KG1 (cell line): ENCODE measurements at places on chromosomes 6 and 20.

DNA sequence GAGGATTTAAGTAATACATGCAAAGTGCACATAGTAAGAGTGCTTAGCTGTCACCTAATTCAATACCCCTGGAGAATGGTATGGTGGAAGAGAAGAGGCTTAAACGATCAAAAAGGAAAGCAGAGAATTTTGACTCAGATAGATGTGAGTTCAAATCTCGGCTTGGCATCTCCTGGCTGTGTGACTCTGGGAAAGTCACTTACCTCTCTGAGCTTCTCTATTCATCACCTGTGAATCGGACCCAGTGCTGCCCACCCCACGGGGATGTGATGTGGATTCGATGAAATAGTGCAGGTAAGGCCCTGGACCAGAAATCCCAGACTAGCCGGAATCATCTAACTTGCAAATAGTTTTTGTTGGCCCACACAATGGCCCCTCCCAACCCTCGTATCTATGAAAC, 1.8 kb upstream of the B4GALT5 start:
- no peak for DNase-seq

- no peak for DNase-seq
These were observed 838 bp downstream of the TNFAIP3 start for GRCh38 chr6:137867685-137868509.

DNA sequence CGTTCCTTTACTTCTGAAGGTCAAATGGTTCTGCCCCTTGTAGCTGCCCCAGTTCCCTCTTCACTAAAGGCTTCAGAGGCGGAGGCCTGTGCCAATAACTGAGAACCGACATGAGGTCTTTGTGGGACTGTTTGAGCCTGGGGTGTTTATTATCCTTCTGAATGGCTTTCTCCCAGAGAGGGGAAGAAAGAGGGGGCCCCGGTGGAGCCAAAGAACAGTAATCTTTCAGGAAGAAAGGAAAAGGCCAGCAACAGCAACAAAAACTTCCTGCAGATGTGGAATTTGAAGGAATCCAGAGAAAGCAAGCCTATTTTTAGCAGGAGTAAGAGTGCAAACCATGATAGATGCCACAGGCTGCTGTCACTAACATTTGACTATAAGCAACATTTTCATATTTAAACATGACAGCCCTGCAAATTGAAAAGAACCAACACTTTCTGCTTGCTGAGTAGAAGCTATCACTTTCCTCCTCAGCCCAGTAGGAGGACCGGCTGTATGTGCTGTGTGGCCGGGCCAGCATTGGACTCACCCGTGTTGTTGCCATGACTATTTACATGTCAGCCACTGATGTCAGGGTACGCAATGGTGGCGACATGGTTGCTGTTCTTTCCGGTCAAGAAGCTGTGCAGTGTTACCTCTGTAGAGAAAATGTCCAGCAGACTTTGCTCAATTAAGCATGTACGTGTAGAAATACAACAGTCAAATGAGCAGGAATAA, 121.3 kb downstream of the SOBP start:
- no peak for DNase-seq

GRCh38 chr6:102333736-102334135, 940.2 kb downstream of the GRIK2 start:
- no peak for DNase-seq

DNA sequence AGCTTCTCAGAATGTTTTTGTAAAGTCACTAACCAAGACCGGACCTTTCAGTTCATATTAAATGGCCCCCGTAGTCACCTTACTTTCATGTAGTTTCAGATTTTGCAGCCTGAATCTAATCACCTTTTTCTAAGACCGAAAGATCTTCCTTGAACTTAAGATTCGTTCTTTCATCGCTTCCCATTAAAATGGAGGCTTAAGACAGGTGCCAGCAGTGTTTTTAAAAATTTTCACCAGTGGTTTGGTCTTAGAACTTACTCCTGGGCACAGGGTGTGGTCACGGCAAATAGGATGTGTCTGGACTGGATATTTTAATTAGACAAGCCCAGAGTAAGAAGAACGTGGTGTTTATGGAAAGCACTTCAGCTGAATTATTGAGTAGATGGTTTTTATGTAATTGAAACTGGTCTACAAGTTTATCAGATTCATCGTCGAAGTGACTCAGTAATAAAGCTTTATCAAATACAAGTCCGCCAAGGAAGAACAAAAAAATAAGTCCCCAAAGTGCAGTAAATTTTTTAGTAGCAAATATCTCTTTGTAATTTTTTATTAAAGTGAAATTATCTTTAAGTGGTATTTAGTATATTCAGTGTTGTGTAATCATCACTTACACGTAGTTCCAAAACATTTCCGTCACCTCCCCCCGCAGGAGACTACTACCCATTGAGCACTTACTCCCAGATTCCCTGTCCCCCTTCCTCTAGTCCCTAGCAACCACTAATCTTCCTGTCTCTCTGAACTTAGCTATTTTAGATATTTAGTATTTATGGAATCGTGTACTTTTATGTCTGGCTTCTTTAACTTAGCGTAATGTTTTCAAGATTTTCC, 868 bp downstream of the SRSF3 start:
- DNase-seq = no peak

GRCh38 chr20:32685541-32686529, 12.1 kb upstream of the C20orf203 start:
- DNase-seq = peak; percentile 87

- DNase-seq = no peak
These were observed 16.6 kb downstream of the DSE start for GRCh38 chr6:116387374-116387773.

DNA sequence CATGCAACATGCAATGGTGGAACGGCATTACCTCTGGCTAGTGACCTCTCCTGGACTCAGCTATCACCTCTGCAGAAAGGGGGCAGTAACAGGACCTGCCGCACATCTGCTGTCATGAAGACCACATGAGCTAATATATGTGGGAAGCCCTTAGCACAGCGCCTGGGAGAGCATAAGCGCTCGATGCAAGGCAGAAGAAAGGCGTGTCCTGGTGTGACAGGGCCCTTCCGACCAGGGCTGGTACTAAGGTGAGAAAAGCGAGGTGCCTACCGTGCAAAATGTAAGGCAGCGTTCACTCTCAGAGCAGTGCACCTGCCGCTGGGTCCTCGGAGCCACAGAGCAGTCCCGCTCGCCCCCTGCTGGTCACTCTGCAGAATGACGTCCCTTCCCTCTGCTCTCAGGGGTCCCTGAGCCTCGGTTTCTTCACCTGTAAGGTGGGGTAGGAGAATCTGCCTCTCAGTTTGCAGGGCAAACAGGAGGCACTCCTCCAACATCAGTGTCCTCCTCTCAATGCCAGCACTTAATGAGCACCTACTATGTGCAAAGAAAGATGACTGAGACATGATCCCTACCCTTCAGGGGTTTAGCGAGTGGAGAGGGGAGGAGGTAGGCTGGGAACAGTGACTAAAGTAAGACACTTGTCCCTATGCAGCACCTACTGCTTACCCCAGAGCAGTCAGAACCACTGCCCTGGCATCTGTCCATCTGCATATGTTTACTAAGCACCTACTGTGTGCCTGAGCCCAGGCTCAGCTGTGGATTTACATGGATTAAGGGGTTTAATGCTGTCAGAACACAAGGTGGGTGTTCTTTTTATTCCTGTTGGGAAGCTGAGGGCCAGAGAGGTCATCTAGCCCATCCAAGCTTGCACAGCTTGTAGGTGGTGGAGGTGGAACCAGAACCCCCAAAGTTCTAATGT, 41.1 kb upstream of the PTGIS start:
- peak; percentile 79 for DNase-seq

DNA sequence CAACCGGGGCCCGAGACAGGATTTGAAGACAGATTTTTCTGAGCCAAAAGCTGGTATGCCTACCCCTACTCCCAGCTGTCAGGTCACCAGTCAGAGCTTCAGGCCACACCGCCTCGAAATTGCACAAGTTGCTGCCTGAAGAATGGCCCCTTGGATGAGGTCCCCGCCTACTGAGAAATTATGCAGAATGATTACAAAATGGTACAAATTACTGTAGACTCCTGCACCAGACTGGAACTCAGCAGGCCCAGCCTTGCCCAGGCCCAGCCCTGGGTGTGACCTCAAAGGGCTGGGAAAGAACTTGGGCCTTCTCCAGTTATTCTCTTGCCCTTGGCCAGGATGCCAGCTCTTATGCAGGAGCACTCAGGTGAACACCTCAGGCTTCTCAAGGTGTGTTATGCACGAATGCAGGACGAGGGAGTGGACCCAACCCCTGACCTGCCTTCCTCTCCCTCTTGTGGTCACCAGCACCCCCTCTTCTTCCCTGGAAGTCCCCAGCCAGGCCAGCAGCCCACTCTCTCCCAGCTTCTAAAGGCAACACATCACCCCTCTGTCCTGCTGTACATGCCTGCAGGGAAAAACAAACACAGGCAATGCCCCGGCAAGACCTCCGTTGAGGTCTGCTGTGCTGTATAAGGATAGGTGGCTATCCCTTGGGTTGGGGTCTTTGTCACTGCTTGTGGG, 88.7 kb upstream of the NAA20 start:
- no peak for DNase-seq

DNA sequence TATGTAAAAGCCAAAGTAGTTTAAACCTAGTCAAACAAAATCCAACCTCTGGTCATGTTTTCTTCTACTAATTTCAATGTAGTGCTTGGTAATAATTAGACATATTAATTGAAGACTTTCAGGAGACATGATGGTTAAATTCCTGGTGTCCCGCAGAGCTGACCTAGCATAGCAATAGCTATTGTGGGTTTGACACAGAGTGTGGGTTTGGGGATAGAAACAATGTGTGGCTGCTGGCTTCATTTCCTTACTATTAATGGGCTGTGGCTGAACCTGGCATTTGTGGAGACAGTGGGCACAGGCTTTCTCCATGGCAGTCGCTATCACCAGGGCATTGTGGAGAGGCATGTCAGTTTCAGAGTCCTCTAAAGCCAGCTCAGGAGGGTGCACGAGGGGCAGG, 54.1 kb upstream of the GGTLC1 start:
- DNase-seq = no peak

GRCh38 chr6:137849181-137849980, 17.7 kb upstream of the TNFAIP3 start:
- no peak for DNase-seq

DNA sequence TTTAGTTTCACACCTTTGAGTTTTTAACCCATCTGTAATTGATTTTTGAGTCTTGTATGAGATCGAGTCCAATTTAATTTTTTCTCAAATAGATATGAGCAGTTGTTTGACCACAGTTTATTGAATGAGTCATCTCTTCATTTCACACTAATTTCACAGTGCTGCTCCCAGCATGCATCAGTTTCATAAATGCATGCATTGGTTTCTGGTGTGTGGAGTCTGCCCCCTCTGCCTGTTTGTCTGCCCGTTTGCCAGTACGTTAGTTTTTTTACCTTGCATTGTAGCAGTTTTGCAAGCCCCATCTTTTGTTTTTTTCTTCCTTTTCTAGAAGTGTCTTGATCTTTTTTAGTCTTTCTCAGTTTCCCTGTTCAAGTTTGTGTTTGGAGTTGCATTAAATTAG, 11.9 kb downstream of the SLX4IP start:
- DNase-seq = no peak

GRCh38 chr6:117272891-117273290, 7.5 kb downstream of the VGLL2 start:
- no peak for DNase-seq

DNA sequence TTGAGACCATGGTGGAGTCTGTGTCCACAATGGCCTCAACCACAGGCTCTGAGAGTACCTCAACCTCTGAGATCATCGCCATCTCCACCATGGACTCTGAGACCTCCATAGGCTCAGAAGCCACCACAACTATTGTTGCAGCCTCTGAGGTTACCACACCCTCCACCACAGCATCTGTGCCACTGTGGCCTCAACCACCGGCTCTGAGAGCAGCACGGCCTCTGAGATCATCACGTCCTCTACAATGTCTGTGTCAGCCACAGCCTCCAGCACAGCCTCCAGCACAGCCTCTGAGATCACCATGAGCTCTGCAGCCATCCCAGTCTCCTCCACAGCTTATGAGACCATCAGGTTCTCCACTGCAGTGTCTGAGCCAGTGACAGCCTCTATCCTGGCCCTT, 19.4 kb upstream of the MUC21 start:
- no peak for DNase-seq

DNA sequence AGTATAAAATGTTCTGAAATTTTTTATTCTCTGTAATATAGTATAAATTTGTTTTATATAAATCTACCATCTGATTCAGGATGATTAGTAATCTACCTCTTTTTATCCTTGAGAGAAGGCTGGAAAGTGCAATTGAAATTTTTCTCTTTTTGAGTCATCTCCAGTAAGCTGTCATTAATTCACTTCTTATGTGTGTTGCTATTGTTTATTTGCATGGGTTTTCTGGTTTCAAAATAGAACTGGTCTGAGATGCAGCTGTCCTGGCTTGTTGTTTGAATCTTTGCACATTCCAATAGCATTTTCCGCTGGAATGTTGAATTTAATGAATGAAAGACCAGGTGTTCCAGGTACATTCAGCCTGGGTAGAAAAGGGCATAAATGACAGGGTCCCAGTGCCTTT, 24.3 kb upstream of the TAB2 start:
- no peak for DNase-seq

GRCh38 chr6:163339466-163339865, 75.1 kb upstream of the QKI start:
- no peak for DNase-seq

GRCh38 chr6:14361956-14362587, 244.5 kb downstream of the CD83 start:
- no peak for DNase-seq

DNA sequence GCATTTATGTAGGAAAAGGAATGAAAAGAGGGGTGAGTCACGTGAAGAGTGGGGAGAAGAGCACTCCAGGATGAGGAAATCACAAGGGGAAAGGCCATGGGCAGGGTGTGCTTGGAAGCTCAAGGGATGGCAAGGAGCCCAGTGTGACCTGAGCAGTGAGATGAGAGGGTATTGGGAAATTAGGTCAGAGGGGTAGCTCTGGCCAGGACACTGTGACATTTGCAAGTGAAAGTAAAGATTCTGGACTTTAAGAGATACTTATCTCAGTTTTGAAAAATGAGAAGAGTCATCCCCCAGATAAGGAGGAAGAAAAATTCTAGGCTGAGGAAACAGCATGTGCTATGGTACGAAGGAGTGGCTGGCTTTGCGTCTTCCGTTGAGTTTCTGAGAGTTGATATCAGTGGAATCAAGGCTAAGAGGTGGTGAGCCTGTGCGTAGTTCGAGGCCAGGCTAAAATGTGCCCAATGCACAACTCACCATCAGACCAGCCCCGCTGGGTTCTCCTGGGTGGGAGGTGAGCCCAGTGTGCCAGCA, 79.9 kb downstream of the GCLC start:
- no peak for DNase-seq

DNA sequence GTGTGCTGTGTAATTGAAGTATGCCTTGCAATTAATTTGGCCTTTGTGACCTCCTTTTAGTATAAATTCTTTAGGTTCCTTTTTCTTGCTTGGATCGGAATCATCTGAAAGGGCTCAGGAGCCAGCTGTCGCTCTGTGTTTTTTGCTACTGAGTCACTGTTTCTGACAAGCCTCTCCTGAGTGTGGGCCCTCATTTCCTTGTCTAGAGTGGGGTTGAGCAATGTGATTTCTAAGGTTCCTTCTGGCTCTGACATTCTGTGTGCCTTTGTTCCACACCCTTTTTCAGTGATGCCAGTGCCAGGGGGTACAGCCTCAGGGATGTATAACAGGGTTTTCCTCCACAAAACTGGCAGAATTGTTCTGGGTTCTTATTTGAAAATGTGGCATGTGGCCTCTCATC, 26.5 kb downstream of the DAAM2 start:
- DNase-seq = no peak

GRCh38 chr6:41659935-41660334, 21.7 kb downstream of the MDFI start:
- no peak for DNase-seq

GRCh38 chr6:93393554-93394074, 25.7 kb downstream of the EPHA7 start:
- no peak for DNase-seq

GRCh38 chr6:157864185-157864761, 41.2 kb downstream of the SNX9 start:
- DNase-seq = no peak

- DNase-seq = no peak
These were observed 232.3 kb upstream of the GMDS start for GRCh38 chr6:2477666-2478065.
